Neural progenitor cell (in vitro differentiated cells): ENCODE measurements at places on chromosomes 1 and 21.
A peak's percentile ranks its signal among the peaks of the same experiment; 100 is the strongest.

- no peak for DNase-seq
Measured at GRCh38 chr1:41493117-41493536, 8.6 kb upstream of the EDN2 start.

DNA sequence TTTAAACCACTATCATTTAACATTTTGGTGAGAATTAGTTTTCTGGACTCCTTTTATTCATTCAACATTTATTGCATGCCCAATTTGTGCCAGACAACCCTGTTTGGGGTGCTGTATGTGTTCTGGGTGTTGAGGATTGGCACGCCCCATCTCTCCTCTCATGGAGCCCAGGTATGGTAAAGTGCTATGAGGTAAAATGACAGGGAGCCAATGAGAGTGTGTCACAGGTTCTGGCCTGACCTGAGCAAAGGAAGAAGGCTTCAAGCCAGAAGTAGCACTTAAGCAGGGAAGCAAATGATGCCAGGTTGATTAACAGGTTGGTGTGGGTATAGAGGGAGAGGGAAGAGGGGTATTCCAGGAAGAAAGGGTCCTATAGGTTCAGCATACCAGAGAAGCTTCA is 21.1 kb upstream of the SLC22A15 start:
- no peak for DNase-seq

DNA sequence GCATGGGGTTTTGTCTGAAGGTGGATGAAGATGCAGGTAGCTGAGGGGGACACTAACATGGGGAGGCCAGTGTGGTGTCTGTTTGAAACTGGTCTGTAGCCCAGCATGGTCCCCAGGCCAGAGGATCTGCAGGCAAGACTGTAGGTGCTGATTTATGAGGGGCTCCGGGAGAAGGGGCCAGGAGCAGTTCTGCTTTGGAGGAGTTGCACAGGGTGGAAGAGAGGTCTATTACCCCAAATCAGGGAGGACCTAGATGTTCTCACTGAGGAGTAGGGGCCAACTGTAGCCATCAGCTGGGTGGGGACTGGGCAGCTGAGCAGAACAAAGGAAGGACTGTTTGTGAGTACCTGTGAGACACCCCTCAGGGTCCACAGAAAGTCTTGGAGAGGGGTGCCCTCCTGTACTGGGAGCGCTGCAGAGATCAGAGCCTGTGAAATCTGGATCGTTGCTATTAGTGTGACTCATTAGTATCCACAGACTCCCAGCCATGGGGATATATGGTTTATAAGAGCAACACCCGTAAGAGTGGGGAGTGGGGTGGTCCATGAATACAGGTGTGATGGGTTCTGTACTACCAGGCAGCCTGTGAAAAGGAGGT is 64.3 kb upstream of the IRF2BP2 start:
- DNase-seq: no peak

DNA sequence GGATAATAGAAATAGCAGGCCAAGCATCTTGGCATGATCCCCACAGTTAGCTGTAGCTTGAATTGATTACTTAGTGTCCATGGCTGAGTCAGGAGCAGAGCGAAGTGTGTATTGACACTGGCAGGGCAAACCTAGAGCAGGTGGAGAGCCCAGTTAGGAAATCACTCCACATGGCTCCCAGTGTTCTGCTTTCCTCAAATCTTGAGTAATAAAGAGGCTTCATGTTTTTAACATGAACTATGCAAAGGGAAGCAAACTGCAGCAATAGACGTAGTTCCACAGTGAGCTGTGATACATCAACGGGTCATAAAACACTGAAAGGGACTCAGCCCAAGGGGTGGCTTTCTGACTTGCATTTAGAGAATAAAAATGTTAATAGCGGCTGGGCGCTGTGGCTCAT is 28.9 kb downstream of the RHEX start:
- DNase-seq: no peak

- DNase-seq: no peak
Measured at GRCh38 chr1:3423245-3423829, 31.1 kb upstream of the ARHGEF16 start.

DNA sequence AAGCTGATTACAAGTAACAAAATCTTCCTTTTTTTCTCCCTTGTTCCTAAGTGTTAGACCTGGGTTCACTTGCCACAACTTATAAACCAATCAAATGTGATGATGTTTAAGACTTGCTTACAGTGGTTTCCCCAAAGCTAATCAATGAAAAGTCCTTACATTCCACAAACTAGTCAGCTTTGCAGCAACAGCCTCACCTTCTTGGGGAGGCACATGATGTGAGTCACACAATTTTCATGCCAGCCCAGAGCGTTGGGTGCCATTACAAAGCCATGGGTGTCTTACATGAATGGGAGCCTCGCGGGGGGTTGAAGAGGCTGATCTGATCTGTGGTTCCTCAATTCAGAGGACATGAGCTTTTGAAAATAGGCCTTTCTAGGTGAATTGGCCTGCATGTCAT is 91.6 kb upstream of the UBE2U start:
- DNase-seq: no peak

GRCh38 chr1:84090447-84091245 is 53.4 kb upstream of the PRKACB start:
- DNase-seq: no peak

DNA sequence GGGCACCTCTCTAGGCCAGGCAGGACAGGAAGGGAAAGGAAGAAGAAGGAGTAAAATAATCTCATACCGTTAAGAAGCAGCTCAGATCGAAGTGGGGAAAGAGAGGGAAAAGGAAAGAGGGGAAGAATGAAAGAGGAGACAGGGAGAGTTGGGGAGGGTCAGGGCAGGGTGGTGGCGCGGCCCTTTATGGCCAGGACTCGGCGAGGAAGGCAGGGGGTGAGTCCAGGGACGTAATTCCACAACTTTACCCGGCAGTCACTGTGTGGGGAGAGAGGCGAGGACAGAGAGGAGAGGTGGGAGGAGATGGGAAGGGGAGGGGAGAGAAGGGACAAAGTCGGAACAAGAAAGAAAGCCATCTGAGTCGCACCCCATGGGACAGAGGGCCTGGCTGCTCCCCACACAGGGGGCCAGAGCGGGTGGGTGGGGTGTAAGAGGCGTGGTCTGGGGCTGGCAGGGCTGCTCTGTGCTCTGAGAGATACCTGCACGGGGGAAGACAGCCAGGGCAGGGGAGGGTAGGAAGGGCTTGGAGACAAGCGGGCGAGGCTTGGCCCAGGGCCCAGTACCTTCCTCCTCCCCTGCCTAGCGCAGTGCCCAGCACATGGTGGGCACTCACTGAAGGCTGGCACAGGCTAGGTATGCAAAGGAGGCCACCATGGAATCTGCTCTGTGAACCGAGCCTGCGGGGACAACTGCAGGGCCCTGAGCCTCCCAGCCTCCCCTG is 49.4 kb downstream of the KIF21B start:
- DNase-seq: no peak

DNA sequence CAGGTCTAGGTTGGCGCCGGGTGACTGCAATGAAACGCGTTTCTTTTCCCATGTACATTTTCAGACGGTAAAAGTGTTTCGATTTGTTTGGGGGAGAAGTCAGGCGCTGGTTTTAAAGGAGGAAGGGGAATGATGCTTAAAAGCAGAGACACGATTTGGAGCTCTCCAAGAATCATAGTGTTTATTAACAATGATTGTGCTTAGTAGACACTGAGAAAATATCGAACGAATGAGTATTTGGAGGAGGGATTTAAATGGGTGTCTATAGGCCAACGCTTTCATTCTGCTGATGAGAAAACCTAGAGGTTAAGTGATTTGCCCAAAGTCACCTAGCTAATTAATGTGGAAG is 36.9 kb upstream of the JAK1 start:
- DNase-seq: peak; percentile 18

DNA sequence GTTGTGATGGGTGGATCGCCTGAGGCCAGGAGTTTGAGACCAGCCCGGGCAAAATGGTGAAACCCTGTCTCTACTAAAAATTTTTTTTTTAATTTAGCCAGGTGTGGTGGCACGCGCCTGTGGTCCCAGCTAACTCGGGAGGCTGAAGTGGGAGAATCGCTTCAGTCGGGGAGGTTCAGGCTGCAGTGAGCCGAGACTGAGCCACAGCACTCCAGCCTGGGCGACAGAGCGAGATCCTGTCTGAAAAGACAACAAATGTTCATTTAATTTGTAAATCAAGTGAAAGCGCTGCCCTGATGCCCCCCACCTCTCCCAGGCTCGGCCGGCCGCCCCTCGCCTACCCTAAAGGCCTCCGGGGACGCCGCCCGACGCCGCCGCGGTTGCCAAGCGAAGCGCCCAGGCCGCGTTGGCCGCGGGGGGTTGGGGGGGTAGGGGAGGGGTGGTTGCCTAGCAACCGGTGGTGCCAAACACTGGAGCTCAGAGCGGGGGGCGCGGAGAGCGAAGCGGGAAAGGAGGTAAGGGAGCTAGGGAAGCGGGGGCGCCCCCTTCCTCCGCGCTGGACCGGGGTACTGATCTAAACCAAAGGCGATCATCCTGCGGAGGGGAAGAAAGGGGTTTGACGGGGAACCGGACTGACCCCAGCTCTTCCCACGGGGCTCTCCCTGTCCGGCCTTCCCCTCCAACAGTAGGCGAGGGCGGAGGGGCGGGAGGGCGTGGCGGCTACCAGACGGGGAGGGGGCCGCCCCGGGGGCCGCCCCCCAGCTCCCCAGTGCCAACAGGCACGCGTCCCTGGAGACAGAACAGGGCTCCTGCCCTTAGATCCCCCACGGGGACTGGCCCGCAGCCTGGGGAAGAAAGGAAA is at the start of gene TEKT2:
Gene TEKT2, plus strand, starts transcription at position 460 of the 862 bp plus-strand sequence. CDS start 828 bp downstream, outside the sequence.
- DNase-seq: peak; percentile 96

DNA sequence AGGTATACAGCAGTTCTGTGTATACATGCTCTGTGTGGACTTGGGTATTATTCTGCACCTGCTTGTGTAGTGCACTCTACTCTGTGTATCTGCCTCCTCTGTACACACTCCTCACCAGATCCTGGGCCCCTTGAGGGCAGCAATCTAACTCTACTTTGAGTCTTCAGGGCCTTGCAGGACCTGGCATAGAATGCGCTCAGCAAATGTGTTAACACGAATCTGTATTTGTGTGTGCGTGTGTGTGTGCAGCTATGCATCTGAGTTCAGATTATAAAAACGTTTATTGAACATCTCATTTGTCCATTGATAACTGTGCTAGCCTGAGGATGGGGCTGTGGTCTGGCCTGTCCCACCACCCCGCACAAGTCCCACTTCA is 3.9 kb upstream of the MEF2D start:
- no peak for DNase-seq

- DNase-seq: no peak
Measured at GRCh38 chr1:193438771-193439170, 252.4 kb upstream of the B3GALT2 start.

DNA sequence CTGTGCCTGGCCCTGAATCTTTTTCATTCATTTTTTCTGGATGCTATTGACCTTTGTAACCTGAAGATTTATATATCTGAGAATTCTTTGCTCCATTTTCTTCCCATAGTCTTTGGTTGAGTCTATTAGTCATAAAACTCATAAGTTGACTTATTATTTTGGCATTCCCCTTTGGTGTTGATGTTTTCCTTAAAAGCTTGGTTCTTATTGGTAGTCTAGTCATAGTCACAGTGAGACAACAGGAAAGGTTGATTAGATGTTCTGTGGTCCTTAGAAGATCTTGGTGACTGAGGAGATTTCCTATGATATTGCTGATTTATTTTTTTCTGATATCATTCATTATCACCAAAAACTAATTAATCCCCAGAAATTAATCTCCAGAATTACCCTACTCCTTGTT is 86.2 kb downstream of the PTPRC start:
- DNase-seq: no peak

DNA sequence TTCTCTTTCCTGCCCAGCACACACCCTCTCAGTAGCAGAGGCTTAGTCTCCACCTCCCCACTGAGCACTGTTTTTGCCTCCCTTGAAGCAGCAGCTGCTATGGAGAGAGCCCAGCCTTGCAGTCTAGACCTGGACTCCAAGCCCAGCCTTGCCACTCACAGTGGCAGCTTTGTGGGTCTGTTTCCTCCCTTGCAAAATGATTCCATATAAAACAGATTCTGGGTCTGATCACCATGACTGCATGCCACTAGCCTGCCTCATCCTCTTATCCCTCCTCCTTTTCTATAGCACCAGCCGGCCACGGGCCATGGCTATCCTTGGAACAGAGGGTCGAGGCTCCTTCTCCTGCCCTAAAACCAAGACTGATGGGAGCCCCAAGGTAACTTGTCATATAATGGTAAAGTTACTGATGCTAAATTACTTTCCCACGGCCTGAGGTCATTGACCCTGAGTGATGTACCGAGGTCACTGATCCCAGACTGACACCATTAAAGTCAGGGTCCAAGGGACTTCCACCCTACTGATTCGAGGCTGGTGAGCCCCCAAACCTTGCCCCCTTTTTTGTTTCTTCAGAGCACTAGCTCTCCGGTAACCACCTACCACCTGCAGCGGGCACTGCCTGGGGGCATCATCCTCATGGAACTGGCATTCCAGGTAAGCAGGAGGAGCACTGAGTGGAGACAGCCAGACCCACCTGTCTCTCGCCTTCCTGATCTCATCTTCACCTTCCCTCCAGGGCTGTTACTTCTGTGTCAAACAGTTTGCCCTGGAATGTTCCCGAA is 7.9 kb downstream of the HYI start:
- no peak for DNase-seq

DNA sequence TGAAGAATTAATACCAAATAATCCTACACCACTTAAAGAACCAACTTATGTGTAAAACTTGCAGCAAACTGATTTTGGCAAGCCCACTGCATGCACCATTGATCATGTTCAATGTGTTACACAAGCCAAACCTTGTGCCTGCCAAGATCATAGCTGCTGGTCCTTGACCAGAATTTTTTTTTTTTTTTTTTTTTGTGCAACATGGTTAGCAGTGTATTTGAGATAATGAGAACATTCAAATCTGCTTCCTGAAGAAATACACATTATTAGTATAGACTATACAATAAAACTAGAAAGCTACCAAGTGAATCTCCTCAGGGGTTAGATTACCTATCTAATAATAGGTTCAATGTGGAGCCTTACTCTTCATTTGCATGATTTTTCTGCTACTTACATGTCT is 421.0 kb downstream of the MRPL39 start:
- no peak for DNase-seq

DNA sequence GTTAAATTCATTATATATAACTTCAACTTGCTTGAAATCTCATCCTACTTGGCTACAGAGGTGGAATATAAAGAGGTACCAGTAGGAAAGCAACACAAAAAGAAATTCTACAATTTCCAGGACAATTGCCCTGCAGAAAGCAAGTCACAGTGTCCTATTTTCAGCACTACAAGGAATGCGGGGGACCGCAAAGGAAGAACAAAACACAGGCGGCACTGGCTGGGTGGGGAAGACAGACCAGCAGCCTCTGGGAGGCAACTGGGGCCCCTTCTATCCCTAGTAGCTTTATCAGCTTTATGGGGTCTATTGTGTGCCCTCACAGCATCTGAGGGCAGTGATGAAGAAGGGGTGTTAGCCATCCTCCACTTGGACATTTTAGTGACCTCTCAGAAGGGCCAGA is 30.5 kb downstream of the SLC9A1 start:
- peak; percentile 47 for DNase-seq

GRCh38 chr1:95655321-95656020 is 421.5 kb downstream of the RWDD3 start:
- peak; percentile 13 for DNase-seq

GRCh38 chr1:185063719-185064118 is 18.4 kb downstream of the RNF2 start:
- DNase-seq: peak; percentile 4

GRCh38 chr1:46128344-46128743 is 4.1 kb downstream of the PIK3R3 start:
- no peak for DNase-seq
